Renal cortical epithelial cell (primary cell): ENCODE measurements at places on chromosomes 2 and 18. TPM values are rescaled to one million over a fixed set of nuclear protein-coding genes. Genes with fewer than 3 reads are reported as not detected.

Gene FBXO36
- 4.2 and 8.0 TPM in 2 replicates for total RNA-seq

Gene DUSP19
- total RNA-seq = 0.87 and 1.8 TPM in 2 replicates

Gene EMX1
- 0.35 and 5.3 TPM in 2 replicates for total RNA-seq

Gene C2orf15
- 5.6 and 9.2 TPM in 2 replicates for total RNA-seq

Gene PAIP2B
- 1.2 and 4.3 TPM in 2 replicates for total RNA-seq

DNA sequence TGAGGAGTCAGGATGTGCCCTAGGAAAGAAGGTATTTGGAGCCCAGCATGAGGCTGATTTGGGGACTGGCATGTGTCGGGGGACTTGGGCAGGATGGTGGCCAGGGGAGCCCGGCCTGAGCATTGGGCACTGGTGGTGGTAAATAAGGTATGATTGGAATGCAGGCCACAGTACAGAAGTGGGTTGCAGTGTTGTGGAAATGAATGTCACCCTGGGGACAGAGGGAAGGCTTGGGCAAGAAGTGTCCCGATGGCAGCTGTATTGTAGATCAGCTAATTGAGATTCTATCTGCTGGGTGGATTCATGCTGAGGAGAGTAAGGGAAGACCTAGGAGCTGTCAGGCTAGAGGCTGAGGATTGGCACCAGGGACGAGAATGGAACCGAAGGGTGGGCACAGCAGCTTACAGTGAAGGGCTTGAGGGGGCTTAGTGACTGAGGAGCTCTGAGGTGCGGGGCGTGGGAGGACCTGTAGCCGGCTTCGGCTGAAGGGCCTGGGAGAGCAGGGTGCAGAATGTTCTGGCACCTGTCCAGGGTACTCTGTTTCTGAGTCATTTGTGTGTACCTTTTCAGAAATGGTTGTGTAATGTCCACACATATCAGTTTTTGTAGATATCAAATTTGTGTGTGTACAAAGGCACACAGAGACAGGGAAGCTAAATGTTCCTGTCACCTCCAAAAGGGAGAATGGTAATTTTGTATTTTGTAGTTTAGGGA lies 170.2 kb downstream of the PRKCE start:
- peak; percentile 89 for DNase-seq

GRCh38 chr2:168293766-168294165 lies 46.4 kb upstream of the STK39 start:
- DNase-seq = no peak

- DNase-seq = peak; percentile 66
Observed at GRCh38 chr2:213189001-213189899, 37.8 kb upstream of the IKZF2 start.

DNA sequence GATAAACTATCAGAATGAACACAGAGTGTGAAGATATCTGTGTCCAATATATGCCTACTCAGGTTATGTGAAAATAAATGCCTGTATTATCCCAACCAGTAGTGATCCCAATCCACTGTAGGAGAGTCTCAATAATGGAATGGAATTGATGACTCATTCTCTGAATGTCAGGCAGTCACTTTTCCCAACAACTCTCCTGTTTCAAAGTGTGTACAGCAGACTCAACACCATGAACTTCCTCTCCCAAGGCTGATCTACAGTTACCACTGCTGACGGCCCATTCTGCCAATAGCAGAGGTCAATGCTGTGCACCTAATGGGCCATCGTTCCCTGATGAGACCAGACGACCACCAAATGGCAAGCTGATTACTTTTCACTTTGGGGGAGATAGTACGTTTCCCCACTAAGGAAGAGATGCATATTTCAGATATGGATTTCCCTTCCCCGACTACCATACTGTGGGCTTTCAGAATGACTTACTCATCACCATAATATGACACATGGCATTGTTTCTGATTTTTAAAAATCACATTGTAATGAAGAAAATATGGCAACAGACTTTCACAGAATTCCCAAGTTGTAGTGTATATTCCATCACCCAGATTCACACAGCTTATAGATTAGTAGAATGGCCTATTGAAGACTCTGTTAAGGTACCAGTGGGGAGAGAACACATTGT lies 601.7 kb upstream of the VRK2 start:
- peak; percentile 2 for DNase-seq

GRCh38 chr2:238158018-238158508 lies 707 bp upstream of the ERFE start:
- no peak for DNase-seq

- no peak for DNase-seq
Observed at GRCh38 chr2:102620332-102620731, 979 bp downstream of the SLC9A2 start.
